ENCODE measurements at places on chromosomes 11 and 22.
A peak's percentile ranks its signal among the peaks of the same experiment; 100 is the strongest.

DNA sequence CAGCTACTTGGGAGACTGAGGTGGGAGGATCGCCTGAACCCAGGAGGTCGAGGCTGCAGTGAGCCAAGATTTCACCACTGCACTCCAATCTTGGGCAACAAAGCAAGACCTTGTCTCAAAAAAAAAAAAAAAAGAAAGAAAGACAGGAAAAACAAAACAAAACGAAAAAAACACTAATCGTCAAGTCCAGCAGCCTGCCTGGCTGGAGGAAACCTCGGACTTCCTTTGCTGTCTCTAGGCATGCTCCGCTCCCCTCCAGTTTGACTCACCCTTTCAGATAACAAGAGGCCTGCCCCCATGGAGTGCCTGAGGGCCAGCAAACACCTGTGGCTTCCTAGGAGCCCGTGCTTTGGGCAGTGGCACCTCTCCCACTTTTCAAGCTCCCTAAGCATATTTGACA is 28.8 kb upstream of the CHKA start:
- no peak for DNase-seq

DNA sequence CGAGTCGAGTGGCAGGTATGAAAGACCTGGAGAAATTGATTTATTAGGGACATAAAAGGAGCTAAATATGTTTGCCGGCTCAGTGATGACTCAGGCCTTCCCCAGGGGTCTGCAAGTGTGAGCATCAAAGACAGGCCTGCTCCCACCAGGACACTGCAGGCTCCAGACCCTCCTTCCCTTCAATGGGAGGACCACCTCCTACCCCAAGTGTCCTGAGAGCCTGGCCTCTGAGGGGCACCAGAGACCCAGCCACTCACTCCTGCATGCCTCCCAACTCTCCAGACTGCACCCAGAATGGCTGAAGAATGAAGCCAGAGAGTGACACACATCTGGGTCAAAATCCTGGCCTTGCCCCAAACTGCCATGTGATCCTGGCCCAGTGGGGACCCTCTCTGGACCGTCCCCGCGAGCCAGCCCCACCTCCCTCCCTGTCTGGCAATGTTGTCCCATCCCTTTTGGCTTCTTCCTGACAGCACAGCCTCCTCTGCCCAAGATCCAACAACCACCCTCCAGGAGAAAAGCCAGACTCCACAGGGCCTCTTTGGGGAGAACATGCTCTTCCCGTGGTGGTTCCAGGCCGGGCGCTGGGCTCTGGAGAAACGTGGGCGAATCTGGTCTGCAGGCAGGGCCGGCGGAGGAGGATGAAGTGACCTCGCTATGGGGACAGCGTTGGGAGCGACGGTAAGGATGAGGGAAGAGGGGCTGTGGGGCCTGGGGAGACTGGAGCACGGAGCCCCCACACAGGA is 36.2 kb downstream of the CYTH4 start:
- no peak for DNase-seq

- no peak for DNase-seq
Observed at GRCh38 chr11:65710421-65710820, 1.6 kb upstream of the KAT5 start.

- peak; percentile 62 for DNase-seq
Observed at GRCh38 chr22:24803064-24803542, 2.9 kb upstream of the SGSM1 start.

GRCh38 chr11:120564573-120565311 is 53.2 kb downstream of the GRIK4 start:
- peak; percentile 24 for DNase-seq

DNA sequence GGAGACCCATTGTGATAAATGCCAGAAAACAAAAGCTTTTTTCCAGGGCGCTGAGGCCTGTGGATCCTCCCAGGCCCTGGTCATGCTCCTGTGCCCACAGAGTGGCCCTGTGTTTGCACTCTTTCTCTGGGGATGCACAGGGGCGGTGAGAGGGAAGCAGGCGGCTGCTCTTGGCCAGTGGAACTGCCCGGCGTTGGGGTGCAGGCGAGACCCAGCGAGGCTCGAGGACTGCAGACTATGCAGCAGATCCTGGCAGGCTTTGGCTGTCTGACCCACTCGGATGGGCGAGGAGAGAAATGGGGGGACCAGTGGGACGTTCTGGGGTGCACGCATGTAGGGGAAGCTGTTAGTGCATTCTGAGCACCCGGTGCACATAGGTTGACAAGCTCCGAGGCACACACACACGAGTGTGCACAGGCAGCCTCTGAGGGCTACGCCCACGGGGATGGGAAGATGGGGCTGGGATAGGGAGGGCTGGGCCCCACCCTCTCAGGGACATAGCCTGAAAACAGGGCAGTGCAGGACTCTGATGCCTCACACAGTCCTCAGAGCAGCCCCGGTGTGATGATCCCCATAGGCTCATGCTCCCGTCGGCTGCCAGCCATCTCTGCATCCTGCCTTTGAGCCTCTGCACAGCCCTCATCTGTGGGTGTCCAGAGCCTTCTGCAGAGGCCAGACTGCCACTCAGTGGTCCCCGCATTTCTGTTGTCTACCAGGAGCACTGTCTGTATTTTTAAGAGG is 1233.5 kb downstream of the BRD1 start:
- no peak for DNase-seq

DNA sequence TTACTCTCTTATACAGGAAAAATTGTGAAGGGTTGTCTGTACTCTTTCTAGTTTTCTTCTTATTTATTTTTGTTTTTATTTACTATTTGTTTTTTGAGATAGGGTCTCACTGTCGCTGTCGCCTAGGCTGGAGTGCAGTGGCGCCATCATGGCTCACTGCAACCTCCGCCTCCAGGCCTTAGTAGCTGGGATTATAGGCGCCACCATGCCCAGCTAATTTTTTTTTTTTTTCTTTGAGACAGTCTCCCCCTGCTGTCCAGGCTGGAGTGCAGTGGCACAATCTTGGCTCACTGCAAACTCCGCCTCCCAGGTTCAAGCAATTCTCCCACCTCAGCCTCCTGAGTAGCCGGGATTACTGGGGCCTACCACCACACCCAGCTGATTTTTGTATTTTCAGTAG is 18.4 kb downstream of the CUL5 start:
- no peak for DNase-seq

GRCh38 chr11:44873537-44873936 is 77.1 kb downstream of the TP53I11 start:
- no peak for DNase-seq

DNA sequence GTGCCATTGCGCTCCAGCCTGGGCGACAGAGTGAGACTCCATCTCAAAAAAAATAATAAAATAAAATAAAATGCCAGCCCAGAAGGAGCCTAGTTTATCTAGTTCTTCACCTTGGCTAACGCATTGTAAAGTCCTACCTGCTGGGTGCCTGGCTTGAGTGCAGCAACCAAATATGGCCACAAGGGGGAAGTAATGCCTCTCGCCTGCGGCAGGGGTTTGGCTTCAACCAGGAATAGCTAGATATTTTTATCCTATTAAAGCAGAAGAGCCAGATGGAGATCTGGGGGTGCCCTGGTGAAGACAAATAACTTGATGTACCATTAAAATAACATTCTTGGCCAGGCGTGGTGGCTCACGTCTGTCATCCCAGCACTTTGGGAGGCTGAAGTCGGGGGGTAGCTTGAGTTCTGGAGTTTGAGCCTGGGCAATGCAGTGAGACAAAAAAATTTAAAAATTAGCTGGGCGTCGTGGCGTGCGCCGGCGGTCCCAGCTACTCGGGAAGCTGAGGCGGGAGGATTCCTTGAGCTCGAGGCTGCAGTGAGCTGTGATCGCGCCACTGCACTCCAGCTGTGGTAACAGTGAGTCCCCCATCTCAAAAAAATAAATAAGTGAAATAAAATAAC is 20.6 kb upstream of the PLEKHB1 start:
- DNase-seq = peak; percentile 72

GRCh38 chr22:19182472-19183157 is 4.1 kb upstream of the SLC25A1 start:
- peak; percentile 33 for DNase-seq

GRCh38 chr11:118924591-118925585 is 838 bp downstream of the BCL9L start:
- DNase-seq = peak; percentile 58

DNA sequence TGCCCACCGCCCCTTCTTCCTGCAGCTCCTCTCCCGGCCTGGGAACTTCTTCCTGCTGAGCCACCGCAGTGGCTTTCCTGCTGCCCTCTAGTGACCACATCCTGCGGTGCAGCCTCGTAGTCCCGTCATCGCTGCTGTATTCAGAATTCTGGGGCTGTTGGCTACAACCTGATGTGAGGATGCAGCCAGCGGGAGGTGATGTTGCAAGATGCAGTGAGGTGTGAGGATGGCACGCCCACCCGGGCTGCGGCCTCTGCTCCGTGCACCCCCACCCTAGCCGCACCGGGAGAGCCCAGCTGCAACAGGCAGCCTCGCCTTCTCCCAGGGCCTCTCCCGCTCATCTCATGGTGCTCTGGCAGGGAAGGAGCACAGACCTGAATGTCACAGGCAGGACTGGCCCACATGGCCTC is 10.1 kb downstream of the CHST1 start:
- DNase-seq = peak; percentile 66

DNA sequence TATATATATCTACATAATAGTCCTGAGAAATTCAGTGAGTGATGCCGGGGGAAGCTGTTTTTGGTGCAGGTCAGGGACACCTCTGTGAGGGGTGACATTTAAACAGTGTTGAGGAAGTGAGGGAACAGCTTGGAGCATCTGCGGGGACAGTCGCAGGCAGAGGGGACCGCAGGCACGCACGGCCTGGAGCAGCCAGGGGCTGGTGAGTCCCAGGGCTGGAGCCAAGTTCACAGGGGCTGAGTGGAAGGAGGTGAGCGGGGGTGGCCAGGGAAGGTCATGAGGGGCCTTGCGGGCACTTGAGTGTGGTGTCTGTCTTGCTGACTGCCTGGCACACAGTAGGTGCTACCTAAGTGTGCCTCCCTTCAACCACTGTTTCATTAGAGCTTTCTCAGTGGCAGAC is 65.4 kb downstream of the TSPAN18 start:
- DNase-seq = no peak

DNA sequence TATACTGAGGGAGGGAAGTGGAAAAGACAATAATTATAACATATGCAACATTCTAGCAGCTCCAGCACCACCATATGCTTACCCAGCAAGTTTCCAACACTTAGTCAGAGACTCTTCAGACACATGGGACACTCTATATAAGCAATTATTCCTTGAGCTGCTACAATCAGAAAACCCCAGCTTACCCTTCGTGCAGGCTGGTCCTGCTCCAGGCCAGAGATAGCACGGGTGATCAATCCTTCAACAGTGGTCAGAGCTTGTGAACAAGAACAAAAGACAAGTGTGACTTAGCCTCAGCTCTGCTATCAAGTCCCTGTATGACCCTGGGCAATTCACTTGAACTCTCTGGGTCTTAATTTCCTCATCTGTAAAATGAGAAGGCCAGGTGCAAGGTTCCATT is 1.5 kb downstream of the ZPR1 start:
- no peak for DNase-seq

DNA sequence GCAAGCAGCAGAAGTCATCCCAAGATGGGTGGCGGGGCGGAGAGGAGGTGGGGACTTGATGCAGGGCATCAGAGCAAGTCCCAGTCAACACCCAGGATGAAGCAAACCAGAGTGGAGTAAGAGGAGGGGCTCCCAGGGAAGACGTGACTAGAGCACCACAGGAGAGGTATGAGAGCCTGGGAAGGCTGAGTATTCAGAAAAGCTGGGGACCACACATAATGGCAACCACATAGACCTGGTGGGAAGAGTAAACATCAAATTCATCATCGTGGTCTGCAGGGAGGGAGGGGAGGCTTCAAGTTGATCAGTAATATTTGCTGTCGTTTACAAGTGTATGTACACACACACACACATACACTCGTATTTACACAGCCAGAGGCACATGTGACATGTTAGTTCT is 60.7 kb upstream of the CLTCL1 start:
- DNase-seq = no peak

DNA sequence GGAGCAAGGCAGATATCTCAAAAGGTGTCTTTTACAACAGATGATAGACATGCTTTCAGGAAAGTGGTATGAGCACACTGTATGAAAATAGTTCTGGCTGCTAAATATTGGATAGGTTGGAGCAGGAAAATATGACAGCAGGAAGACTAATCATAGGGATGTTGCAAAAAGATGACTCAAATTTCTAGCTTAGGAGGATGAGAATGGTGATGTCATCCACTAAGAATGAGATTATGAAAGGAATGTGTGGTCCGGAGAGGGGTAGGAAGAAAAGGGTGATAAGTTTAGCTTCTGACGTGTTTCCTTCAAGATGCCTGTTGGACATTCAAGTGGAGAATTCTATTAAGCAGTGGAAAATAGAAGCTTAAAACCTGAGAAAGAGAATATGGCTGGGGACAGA is 46.4 kb downstream of the RCN1 start:
- DNase-seq = no peak

GRCh38 chr22:19717181-19717580 is 2.9 kb downstream of the SEPTIN5 start:
- no peak for DNase-seq

- no peak for DNase-seq
Observed at GRCh38 chr11:45730014-45730413, 64.6 kb upstream of the CHST1 start.

DNA sequence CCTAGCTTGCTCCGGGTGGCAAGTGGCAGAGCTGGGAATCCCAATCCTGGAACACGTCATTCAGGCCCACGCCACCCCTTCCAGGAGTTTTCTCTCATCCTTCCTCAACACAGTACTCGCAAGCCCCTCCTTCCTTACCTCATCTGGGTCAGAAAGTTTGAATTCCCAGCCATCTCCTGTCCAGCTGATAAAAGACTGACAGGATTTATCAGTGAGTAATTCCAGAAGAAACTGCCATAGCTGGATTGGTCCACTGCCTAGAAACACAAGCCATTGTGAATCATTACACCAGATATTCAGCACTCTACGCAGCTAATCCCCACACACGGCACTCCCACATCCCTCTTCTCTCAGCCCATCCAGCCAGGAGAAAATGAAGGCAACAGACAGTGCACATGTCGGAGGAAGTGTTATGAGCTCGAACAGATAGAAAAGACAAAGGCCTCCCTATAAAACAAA is 124.0 kb downstream of the ETS1 start:
- no peak for DNase-seq

GRCh38 chr22:28077166-28077565 is 158.1 kb upstream of the PITPNB start:
- DNase-seq = no peak

- DNase-seq = no peak
Observed at GRCh38 chr22:48960980-48961660, 866.6 kb downstream of the BRD1 start.

GRCh38 chr11:74311352-74311926 is at the start of gene P4HA3:
Gene P4HA3, minus strand, starts transcription at chr11:74311640. Its CDS starts 29 bp downstream, at chr11:74311611.
- DNase-seq = peak; percentile 44

DNA sequence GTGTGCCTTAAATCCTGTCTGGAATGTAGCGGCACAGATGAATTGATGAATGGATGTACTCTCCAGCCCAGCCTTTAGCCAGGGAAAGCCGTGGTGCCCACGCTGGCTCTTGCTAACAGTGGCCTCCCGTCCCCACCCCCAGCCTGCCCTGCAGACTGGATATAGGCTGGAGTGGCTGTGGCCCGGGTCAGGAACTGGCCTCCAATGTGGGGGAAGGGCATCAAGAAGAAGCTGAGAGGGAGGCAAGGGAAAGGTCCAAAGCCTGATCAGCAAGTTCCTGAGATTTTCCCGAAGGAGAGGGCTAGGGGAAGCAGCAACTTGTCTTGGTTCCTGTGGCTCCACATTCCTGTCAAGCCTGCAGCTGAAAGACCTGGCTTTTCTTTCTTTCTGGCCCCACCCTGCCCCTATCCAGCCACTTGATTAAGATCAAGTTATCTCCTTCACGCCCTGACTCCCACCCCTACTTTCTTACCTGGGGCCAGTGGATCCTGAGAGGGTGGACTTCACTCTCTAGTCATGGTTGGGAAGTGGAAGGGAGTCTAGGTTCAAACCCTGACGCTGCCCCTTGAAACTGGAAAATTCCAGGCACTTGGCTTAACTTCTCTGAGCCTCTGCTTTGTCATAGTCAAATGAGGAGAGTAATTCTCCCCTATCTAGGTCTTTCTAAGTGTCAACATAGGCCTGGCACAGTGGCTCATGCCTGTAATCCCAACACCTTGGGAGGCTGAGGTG is 11.0 kb upstream of the MICALL1 start:
- DNase-seq = no peak

Data from activated naive CD4-positive, alpha-beta T cell treated with Interleukin-2 at 50 U/mL for 16 hours (primary cell).